Activated T-cell treated with anti-CD3 and anti-CD28 coated beads, Interleukin-2, amount 50 U/mL, for 72 hours (primary cell): ENCODE measurements at places on chromosomes 7 and 10. TPM values are rescaled to one million over a fixed set of nuclear protein-coding genes. Genes with fewer than 3 reads are reported as not detected.

EDRF1 gene
- total RNA-seq = 26.3 TPM

TMEM243 gene
- total RNA-seq = 58.6 TPM

- DNase-seq = no peak
- H3K27me3 ChIP-seq = no peaks in the 10 kb centered on the region
- no peaks in the 10 kb centered on the region for H3K36me3 ChIP-seq
- no peak overlapping the region for H3K27ac ChIP-seq
- no peak overlapping the region for H3K4me3 ChIP-seq
Measured at GRCh38 chr10:103936022-103936421, 18.0 kb upstream of the STN1 start.

DNA sequence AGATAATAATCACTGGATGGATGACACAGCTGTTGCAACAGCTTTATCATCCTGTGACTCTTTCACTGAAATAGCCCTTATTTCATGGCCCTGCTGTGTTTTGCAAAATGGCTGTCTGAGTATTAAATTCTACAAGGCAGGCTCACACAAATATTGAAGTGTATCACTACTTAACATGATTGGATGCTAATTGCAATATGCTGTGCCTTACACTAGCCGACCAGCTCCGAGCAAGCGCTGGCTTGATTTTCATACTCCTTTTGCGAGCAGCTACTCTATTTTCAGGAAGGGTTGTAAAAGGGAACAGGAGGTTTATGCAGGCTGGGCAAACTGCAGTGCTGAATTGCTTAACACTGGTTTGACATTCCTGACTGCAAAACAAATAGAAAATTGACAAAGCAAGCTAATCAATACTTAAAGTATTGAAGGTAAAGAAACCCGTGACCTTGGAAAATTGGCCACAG is 121.6 kb downstream of the CACNB2 start:
- no peaks in the 10 kb centered on the region for H3K27me3 ChIP-seq
- DNase-seq = no peak
- no peak overlapping the region for H3K27ac ChIP-seq
- no peaks in the 10 kb centered on the region for H3K4me1 ChIP-seq

- DNase-seq = no peak
- H3K27me3 ChIP-seq = no peaks in the 10 kb centered on the region
- no peaks in the 10 kb centered on the region for H3K4me1 ChIP-seq
- H3K27ac ChIP-seq = no peak overlapping the region
- H3K4me3 ChIP-seq = no peak overlapping the region
Measured at GRCh38 chr10:76301950-76302349, 870.5 kb downstream of the LRMDA start.

DNA sequence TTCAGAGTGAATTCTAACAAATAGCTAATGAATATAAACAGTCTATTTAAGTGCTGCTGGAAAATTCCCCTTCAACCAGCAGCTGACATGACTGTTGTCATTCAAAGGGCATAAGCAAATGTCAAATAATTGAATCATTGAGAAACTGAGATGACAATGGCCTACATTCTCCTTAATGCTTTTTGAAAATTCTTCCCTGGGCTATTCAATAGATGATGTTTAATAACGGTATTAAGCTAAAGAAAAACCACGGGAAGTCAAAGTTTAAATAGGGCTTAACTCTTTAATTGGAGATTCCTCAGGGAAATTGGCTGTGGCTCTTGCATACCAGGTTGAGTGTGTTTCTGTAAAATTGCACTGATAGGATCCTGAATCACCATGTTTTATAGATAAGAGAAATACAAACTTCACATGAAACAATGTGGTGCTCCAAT is 77.0 kb downstream of the ARL4A start:
- H3K4me1 ChIP-seq = no peaks in the 10 kb centered on the region
- H3K36me3 ChIP-seq = no peaks in the 10 kb centered on the region
- DNase-seq = no peak
- H3K4me3 ChIP-seq = no peak overlapping the region
- H3K27ac ChIP-seq = no peak overlapping the region
- no peaks in the 10 kb centered on the region for H3K27me3 ChIP-seq

- H3K36me3 ChIP-seq = no peaks in the 10 kb centered on the region
- H3K4me1 ChIP-seq = no peaks in the 10 kb centered on the region
- DNase-seq = no peak
- no peak overlapping the region for H3K27ac ChIP-seq
Measured at GRCh38 chr7:132347858-132348257, 228.4 kb downstream of the PLXNA4 start.

DNA sequence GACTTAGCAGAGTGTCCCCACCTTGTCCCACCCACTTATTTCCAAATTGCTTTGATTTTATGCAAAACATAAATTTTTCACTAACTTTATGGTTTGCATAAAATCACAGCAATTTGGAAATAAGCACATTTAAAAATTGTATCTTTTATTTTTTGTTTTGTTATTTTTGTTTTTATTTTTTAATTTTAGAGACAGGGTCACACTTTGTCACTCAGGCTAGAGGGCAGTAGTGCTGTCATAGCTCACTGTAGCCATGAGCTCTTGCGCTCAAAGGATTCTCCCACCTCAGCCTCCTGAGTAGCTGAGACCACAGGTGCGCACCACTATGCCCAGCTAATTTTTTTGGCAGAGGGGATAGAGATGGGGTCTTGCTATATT is 43.2 kb downstream of the APBB1IP start:
- no peak overlapping the region for H3K27ac ChIP-seq
- no peaks in the 10 kb centered on the region for H3K27me3 ChIP-seq
- H3K4me3 ChIP-seq = peak overlapping the region; percentile 15
- H3K36me3 ChIP-seq = peaks cover 6% of the 10 kb centered on the region
